OCI-M1 (cell line): ENCODE measurements at places on chromosomes 4 and X.

GRCh38 chr4:98386-98785 lies 25.9 kb upstream of the ZNF718 start:
- DNase-seq: no peak

- no peak for DNase-seq
Observed at GRCh38 chr4:185128272-185129119, 14.6 kb upstream of the SLC25A4 start.

DNA sequence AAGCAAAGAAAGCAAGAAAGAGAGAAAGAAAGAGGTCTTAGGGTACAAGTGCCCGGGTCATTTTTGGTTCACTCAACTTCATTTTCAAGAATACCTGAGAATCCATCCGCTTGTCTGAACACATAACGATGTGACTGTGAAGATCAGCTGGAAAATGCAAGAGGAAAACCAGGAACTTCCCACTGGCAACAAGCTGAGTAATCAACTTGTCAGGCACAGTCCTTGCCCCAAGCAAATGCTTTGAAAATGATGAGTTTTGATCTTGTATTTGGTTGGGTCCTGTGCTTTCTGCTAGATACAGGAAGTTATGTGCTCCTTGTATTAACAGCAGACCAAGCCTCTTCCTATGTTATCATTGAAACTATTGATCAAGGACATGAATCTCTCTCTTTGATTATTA lies 239.1 kb downstream of the ASMT start:
- DNase-seq: no peak

DNA sequence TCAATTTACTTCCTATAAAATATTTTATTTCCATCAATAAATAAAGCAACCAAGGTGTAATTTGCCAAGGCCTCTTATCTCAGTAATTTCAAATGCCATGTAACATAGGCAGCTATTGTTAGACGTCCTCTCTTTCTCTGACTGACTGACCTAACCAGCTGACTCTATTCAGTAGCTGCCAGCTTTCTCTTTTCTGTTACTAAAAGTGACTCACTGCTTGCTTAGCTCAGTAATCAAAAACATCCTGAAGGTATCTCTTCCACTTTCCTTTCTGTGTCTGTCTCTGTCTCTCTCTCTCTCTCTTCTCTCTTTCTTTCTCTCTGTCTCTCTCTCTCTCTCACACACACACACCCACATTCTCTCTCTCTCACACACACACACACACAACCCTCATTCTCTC lies 134.2 kb downstream of the SPOCK3 start:
- peak; percentile 24 for DNase-seq

DNA sequence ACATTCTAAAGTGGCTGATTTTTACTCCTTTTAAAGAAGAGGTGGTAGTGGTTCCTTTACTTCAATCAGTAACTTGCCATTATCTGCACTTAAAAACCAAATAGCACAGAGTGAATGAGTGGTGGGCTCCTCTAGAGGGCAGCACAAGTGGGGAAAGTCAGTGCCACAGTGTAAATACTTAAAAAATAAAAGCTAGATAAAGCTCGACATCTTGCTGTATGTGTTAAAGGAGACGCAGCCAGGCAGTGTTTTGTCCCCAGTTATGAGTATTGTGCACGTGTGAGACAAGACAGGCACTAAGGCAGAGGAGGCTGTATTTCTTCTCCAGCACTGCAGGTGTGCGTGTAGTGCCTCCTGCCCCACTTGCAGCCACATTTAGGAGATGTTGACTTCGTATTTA lies 24.6 kb downstream of the NAP1L5 start:
- peak; percentile 73 for DNase-seq

GRCh38 chr4:24703298-24703697 lies 92.1 kb upstream of the SOD3 start:
- no peak for DNase-seq

- no peak for DNase-seq
Observed at GRCh38 chr4:93334003-93334402, 494.6 kb upstream of the ATOH1 start.

DNA sequence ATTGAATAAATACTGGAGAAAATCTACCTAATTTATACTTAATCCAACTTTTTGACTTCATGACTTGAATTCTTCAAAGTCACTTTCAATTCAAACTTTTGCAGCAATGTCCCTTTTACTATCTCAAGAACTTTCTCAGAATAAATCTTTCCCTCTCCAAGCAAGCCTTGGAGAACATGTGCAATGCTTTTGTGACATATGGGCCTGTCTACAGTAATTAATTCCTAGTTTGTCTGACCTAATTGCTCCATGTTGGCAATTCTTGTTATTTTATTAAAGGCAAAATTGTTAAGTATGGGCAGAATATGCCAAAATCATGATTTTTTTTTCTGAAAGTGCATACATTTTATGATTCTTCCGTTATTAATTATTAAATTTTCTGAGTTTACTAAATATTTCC lies 1115.3 kb downstream of the PDHA2 start:
- DNase-seq: no peak

GRCh38 chrX:98067611-98068010 lies 1183.9 kb downstream of the RPA4 start:
- DNase-seq: peak; percentile 52

DNA sequence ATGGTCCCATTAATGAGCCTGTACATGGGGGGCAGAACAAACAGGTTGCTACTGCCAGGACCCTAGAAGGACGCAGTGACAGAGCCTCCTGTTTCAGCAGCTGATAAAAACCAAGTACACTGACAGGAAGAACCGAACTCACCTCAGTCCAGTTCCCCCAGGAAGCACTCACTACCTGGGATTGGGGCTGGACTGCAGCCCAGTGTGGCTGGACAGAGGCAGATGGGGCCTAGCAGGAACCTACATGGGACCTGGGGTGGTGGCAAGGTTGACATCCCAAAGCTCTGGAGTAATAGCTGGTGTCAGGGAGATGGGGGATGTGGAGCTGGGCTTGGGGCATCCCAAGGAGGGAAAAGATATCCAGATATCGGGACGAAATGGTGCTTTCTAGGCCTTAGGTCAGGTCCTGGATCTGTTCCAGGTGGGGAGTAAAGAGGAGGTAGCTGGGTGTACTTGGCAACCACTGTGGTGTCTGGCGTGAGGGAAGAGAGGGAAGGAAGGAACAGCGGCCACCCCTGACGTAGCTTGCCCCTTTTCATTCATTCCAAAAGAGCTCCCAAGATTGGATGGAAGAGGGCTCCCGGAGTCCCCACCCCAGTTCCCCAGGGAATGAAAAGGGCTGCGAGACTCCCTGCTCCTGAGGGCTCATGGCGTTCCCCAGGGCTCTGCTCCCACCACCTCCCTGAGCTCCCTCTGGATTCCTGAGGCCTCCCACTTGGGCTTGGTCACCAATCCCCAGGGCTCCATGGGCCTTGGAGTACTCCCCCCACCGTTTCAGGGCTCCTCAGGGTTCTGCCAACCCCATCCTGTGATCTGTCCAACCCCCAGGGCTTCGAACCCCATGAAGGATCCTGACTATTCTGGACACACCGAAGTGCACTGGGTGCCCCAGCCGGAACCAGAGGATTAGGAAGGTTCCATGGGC lies 4.5 kb downstream of the EMD start:
- DNase-seq: no peak

GRCh38 chr4:149158817-149159216 lies 656.8 kb downstream of the IQCM start:
- DNase-seq: no peak

GRCh38 chr4:116880625-116881024 lies 204.8 kb downstream of the TRAM1L1 start:
- peak; percentile 66 for DNase-seq

DNA sequence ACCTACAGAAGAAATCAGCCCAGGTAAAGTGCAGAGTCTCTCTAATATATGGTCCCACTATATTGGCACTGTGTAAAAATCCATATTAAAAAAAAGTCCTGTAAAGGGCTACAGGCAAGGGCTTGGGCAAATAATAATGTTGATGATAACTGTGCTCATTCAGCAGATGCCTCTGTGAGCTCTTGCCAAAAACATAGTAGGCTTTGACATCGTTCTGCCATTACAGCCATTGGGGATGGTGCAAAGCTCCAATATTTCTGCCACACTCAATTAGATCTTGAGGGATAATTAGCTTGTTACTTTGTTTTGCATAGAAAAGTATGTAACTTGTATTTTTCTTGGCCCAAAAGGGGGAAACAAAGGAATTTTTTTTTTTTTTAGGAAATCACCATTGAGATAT lies 645.5 kb upstream of the FAM241A start:
- no peak for DNase-seq

- no peak for DNase-seq
Observed at GRCh38 chr4:175906384-175906783, 94.3 kb upstream of the GPM6A start.

- DNase-seq: no peak
Observed at GRCh38 chr4:179607003-179607402, 2164.8 kb upstream of the AGA start.

- DNase-seq: no peak
Observed at GRCh38 chrX:129433461-129433860, 89.8 kb downstream of the SMARCA1 start.

GRCh38 chr4:167595898-167596297 lies 361.6 kb upstream of the SPOCK3 start:
- DNase-seq: peak; percentile 48

DNA sequence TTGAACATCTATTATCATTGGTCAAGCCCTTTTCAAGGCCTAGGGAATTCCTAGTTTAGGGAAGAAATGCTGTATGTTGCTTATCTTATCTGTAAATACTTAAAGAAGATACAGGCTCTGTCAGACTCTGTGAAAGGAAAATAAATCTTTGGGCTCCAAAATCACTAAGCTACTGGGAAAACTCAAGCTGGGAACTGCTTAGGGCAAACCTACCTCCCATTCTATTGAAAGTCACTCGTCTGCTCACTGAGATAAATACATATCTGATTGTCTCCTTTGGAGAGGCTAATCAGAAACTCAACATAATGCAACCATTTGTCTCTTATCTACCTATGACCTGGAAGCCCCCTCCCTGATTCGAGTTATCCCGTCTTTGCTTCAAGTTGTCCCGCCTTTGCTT lies 108.6 kb upstream of the NDST4 start:
- no peak for DNase-seq

DNA sequence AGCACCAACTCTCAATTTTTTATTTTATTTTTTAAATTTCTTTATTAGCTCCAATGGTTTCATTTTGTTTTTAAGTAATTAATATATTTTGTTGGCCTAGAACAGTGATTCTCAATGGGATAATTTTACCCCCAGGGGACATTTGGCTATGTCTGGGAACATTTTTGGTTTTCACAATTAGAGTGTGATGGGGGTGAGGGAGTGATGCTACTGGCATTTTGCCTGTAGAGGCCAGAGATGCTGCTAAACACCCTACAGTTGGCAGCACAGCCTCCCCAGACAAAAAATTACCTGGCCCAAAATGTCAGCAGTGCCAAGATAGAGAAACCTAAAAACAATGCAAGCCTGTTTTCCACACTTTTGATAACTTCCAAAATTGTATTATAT lies 64.6 kb downstream of the HHIP start:
- no peak for DNase-seq

DNA sequence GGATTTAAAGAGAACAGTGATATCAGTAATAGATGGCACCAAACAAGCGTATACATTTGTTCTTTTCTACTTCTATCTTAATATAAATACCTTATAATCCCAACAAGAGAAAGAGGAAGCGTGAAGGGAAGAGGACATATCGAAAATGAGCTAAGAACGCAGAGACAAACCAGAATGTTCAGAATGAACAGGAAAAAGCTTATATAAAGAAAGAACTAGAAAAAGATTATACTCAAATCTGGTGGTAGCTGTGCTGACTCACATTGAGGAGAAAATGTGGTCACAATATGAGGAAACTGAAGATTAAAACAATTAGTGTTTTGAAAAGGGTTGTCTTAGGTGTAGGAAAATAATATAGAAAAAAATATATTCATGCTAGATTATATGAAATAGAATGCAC lies 2.0 kb upstream of the GPR34 start:
- DNase-seq: peak; percentile 16

DNA sequence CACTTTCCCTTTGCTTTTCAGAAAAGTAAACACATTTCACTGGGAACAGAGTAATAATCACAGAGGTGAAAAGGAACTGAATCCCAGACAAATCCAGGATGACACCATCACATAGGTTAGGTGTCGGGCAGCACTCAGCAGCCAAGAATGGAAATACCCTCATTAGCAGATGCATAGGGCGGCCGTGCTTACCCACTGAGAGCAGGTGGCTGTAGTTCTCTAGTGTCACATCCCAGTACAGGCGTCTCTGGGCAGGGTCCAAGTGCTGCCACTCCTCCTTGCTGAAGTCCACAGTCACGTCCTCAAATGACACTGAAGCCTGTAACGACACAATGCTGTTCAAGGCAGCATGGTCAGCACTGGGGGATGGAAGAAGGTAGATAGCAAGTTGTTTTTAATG lies 26.9 kb downstream of the ZNF41 start:
- DNase-seq: no peak

DNA sequence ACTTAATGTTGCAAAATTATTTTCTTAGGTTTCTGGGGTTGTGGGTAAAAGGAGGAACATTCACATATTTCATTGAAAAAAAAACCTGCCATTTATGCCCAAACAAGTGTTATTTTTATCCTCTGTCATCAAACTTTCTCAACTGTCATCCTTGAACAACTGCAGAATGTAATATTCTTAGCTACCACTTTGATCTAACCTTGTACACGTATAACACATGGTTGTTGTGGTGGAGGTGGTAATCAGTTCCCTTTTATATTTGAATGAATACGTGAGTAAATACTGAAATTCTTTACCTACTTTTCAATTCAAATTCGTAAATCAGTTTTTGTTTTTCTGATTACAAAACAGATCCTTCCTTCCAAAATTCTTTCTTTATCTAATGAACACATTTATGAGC lies 3.8 kb upstream of the AMMECR1 start:
- peak; percentile 57 for DNase-seq

GRCh38 chr4:83124111-83124780 lies 9.7 kb upstream of the PLAC8 start:
- DNase-seq: peak; percentile 76

- DNase-seq: no peak
Observed at GRCh38 chrX:153476666-153477363, 6.4 kb upstream of the HAUS7 start.

GRCh38 chr4:33134366-33134765 lies 2414.2 kb downstream of the PCDH7 start:
- peak; percentile 5 for DNase-seq

GRCh38 chrX:104253567-104254441 lies 929 bp downstream of the ESX1 start:
- no peak for DNase-seq

GRCh38 chrX:139156356-139156755 lies 374.2 kb upstream of the F9 start:
- no peak for DNase-seq

DNA sequence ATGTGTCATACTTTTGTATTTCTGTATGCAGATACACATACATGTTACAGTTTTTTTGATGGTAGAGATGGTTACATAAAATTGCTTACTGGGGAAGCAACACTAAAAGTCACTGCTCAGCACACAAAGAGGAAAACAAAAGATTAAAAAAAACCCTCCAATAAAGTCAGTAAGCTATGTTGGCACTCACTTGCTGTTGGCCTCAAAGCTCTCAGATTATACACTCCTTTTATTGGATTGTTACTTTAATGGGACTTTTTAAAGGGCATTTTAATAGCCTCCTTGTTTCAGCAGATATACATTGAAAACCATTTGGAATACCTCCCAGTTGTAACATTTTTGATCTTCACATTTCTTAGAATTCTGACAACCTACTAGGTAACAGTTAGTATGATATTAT lies 222.0 kb upstream of the HHIP start:
- DNase-seq: no peak
